ENCODE measurements at places on chromosomes 12 and 14.

DNA sequence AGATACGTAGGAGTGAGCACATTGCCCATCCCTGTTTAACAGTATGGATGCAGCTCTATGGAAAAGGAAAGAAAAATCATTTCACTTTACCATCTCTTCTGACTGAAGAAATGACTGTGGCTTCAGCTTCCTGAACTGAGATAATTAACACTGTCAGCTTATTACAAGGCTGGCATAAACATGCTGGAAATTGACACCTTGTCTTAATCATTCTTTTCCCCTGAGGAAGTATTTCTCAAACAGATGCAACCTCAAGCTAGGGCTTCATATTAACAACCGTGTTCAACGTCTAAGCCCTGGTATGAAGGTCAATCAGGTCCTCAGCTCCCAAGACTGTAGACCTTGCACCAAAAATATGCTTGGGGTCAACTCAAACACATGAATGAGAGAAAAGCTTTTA lies 25.0 kb downstream of the RERG start:
- DNase-seq: no peak

GRCh38 chr14:69572030-69572840 lies 2.4 kb downstream of the CCDC177 start:
- no peak for DNase-seq

- no peak for DNase-seq
These were observed 156.1 kb upstream of the CCND2 start for GRCh38 chr12:4117386-4118016.

- DNase-seq: no peak
These were observed 198.0 kb upstream of the SYT1 start for GRCh38 chr12:78666584-78666983.

GRCh38 chr12:12701457-12701856 lies 5.5 kb upstream of the GPR19 start:
- no peak for DNase-seq

DNA sequence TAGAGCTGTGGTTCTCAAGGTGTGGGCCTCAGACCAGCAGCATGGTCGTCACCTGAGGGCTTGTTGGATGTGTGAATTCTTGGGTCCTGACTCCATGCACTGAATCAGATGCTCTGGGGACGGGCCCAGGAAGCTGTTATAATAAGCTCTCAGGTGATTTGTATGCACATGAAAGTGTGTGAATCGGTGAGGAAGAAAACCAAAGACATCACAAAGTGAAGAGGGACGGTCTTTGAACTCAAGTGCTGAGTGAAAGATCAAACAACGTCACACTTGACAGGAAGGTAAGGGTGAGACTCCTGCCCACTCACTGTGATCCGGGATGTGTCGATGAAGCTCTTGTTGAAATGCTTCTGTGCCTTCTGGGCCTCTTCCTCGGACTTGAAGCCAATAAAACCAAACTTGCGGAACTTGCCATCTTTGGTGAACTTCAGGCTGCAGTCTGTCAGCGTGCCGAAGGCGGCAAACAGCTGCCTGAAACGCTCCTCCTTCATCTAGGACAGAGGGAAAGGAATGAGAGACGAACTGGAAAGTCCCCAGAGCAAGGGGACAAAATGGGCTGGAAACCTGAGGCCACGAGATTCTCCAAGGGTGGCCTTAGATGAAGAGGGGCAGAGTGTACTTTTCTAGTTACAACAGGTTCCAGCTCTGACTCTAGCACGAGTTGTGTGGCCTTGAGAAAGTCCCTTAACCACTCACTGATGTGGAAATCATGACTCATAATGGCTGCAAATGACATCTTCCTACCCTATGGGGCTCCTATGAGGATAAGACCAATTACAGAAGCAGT lies 4.0 kb downstream of the RBM19 start:
- DNase-seq: peak; percentile 35

DNA sequence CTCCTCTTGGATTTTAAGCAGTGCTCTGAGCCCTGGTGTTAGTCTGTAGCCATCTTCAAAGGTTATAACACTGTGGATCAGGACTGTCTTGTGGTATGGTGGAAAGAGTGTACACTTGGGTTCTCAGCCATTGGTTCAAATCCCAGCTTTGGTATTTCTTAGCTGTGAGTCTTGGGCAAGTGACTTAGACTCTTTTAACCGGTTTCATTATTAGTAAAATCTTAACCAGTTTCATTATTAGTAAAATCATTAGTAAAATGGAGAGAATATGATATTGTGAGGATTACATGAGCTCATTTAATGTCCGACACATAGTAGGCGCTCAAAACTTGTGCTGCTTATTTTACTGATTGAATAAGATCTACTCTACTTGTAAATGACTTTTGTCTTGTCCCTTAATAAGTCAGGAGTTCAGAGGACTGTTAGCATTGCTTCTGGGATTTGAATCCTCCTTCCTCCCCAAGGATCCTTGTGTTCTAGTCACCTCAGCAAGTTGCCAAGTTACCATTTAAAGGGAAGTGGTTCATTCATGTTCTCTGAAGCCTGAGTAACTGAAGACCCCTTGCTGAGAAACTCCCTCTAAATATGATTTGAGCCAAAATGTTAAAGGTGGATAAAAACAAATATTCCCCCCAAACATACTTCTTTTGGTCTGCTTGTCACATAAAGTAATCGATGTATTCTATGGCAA lies 12.4 kb downstream of the TTLL5 start:
- DNase-seq: peak; percentile 15

- no peak for DNase-seq
These were observed 8.3 kb downstream of the GALNT16 start for GRCh38 chr14:69268223-69268622.

GRCh38 chr12:115756271-115756670 lies 521.2 kb downstream of the MED13L start:
- no peak for DNase-seq

DNA sequence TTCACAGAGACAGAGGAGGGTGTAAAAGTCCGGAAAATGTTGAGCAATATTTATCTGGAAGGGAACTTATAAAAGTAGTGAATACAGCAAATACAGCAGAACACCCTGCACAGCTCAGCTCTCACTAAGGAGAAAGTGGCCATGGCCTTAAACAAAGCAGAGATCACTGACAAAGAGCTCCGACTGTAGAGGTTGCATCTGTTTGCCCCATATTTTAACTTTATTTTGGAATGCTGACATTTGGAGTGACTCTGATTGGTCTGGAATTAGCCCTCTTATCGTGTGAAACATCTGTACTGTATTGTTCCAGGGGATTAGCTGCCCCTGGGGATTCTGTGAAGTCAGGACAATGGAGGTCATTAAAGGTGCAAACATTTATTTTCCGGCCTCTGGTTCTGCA lies 1275.7 kb upstream of the FLRT2 start:
- DNase-seq: no peak

GRCh38 chr14:99509871-99510555 lies 28.8 kb downstream of the CCNK start:
- no peak for DNase-seq

- DNase-seq: no peak
These were observed 74.4 kb upstream of the GALNT9 start for GRCh38 chr12:132403636-132404434.

DNA sequence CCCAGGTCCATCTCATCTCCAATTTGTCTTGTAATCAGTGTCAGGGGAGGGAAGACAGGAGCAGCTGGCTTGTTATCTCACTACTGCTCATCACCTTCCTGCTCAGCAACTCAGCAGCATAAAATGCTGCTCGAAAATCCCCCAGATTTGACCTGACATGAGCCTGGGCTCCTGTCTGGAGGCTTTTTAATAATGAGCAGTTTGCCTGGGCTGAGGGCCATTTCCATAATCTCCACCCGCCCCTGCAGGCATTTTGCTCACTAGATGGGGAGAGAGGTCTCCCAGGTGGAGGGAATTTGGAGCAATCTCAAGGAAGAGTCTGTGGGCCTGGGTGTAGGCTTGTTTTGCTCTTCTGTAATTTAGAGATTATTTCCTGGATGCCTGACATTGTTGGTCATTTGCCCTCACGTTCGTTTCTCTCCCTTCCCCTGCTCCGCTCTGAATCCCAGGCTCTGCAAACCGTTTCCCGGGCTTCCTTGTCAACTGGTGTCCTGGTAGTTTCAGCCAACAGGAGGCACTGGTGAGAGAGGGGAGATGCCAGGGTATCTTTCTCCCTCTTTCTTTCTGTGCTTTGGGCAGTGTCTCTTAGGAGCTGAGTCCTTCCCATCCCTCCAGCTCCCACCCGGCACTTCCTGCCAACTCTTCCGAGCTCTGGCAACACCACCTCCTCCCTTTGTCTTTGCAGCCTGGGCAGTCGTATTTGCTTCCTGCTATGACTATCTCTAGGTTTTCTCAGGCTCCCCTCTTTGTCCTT lies 299.2 kb downstream of the GLT1D1 start:
- no peak for DNase-seq

GRCh38 chr12:66139328-66139727 lies 8.8 kb upstream of the LLPH start:
- DNase-seq: no peak

DNA sequence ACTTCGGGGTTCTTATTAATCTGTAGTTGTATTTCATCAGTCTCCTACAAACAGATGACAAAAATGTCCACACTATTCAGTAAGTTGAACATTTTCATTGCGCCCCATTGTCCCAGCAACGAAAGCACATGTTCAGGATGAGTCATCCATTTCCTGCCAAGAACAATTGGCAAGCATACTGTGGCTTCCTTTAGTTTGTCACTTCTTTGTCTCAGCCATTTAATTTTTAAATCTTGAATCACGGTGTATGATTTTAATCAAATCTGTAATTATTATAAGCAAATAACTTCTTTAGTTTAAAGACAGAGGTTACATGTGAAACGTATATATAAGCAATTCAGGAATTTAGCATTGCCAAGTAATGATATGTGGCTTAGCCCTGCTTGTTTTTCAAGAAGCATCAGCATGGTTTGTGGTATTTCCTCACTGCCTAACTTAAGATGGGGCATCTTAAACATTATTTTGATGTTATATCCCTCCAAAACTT lies 211.3 kb upstream of the KRR1 start:
- peak; percentile 15 for DNase-seq

- no peak for DNase-seq
These were observed 54.2 kb upstream of the GZMB start for GRCh38 chr14:24688030-24688658.

- no peak for DNase-seq
These were observed 2.3 kb downstream of the NPAS3 start for GRCh38 chr14:32940711-32941667.

DNA sequence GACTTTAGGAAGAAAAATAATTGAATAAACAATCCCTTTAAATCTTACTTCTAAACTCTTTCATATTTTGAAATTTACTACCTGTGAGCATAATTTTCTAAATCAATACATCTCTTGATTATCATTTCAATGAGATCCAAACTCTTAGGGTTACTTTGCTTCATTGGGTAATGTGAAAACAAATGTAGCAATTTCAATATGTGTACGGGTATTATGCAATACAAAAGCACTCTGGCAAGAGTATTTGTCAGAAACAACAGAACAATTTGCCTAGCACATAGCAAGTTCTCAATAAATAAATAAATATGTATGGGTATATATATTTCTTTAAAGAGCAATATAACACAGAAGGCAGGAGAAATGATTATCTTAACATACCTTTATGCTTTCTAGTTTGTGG lies 77.1 kb downstream of the PLEKHG7 start:
- DNase-seq: no peak

DNA sequence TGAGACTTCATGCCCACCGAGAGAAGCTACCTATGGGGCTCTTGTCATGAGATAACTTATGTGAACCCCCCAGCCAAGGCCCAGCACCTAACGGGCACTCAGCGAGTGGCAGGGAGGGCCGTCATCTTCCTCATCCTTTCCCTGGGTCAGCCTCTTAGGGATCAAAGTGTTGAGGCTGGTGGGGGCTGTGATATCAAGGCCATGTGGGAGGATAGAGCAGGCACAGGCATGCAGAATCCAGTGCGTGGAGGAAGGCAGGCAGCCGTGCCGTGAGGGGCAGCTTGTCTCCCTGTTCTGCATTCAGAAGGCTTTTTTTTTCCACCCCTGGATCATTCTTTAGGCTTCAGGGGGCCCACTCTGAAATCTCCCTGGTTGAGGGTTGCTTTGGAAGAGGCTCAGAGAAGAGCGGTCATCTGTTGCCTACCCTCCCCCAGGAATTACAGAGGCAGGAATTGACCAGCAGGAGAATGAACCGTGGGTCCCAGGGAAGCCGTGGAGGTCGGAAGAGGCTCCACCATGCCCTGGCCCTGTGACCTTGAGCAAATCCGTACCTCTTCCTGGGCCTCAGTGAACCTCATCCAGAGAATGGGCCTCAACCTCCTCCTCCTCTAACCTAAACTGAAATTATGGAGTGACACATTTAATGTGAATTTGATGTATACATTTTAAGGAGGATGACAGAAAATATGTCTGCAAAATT lies 62.8 kb downstream of the BEGAIN start:
- no peak for DNase-seq

GRCh38 chr12:46557539-46558373 lies 185.2 kb upstream of the SLC38A2 start:
- no peak for DNase-seq

GRCh38 chr12:53344487-53344823 lies 8.3 kb upstream of the SP7 start:
- DNase-seq: no peak

- no peak for DNase-seq
These were observed 1.3 kb downstream of the CLEC7A start for GRCh38 chr12:10128687-10129086.

- no peak for DNase-seq
These were observed 92.7 kb downstream of the PAH start for GRCh38 chr12:102824218-102824835.

GRCh38 chr14:59832653-59833294 lies 37.8 kb downstream of the RTN1 start:
- no peak for DNase-seq

GRCh38 chr12:47742253-47742825 lies 16.3 kb downstream of the RAPGEF3 start:
- DNase-seq: no peak

GRCh38 chr12:13304924-13305323 lies 108.4 kb downstream of the EMP1 start:
- DNase-seq: no peak

GRCh38 chr12:80593766-80594165 lies 113.7 kb upstream of the MYF6 start:
- DNase-seq: no peak
